Memory B cell (primary cell): ENCODE measurements at places on chromosomes 11 and 22.

DNA sequence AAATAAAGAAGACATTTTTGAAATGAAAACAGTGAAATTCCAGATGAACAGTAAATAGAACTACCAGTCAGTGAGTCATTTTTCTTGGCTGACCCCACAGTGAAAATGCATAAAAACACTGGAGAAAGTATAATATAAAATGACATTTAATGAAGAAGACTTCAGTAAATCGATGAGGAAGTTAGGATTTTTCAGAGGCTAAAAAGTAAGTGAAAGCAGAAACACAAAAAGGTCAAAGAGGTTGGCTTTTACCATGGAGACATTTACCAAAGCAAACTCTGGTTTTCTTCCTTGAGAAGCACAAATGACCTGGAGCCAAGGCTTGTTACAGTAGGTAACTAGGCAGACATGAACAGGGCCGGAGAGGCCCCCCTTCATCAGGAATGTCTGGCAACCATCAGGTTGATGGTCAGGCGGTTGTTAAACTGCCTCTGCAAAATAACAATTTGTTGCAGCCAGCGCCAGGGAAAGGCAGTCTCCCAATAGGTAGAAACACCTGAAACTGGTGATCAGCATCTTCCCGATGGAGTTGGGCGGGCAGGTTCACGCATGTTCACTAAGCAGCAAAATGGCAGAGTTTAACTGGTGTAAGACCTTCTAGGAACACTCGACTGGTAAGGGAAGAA lies 16.7 kb upstream of the TMEM123 start:
- no peak for DNase-seq
- no peak overlapping the region for H3K27ac ChIP-seq
- H3K4me3 ChIP-seq = no peak overlapping the region
- H3K36me3 ChIP-seq = no peaks in the 10 kb centered on the region

DNA sequence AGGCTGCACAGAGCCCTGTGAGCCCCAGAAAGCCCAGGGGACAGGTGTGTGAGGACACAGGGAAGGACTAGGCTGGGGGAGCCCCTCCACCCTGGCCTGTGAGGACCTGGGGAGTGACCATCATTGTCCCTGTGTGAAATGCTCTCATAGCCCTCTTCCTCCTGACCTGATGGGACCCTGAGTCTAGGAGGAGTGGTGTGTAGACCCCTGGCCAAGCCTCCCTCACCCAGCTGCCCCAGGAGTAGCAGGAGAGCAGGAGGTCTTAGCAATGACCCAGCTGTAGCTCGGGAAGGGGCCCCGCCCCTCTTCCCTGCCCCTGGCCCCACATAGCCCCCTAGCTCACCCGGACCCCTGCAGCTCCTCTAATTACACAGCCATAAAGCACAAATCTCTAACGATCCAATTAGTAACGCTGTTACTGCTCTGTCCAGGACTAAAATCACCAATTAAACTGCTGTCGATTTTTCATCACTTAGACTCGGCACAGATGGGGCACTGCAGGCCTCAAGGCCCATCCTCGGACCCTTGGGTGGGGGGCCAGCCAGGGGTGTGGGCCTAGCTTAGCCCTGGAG lies 6.6 kb upstream of the CABP7 start:
- no peaks in the 10 kb centered on the region for H3K4me1 ChIP-seq
- peaks cover 22% of the 10 kb centered on the region for H3K27me3 ChIP-seq
- H3K27ac ChIP-seq = no peak overlapping the region
- H3K36me3 ChIP-seq = no peaks in the 10 kb centered on the region

DNA sequence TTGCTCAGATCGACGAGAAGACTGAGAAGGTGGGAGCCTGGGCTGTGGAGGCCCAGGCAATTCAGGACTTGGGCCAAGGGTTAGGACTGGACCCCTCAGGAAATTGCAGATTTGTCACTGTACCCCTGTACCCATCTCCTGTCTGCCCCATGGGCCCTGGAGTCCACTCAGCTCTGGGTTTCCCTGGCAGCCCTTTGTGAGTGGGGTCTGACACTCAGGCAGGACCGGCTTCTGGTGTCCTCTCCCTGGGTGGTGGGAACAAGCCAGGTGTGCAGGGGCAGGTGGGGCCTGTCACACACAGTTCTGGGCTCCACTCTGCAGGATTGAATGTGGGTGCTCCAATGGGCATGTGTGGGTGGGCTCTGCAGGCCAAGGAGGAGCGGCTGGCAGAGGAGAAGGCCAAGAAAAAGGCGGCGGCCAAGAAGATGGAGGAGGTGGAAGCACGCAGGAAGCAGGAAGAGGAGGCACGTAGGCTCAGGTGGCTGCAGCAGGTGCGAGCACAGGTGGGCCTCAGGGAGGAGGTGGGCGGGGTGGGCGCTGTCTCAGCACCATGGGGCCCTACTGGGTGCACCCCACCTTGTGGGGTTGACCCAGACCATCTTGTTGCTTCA lies 21.6 kb downstream of the INCENP start:
- DNase-seq = no peak
- H3K4me3 ChIP-seq = no peak overlapping the region
- H3K36me3 ChIP-seq = peaks cover 38% of the 10 kb centered on the region
- H3K27ac ChIP-seq = no peak overlapping the region

- no peak for DNase-seq
- H3K4me1 ChIP-seq = peaks cover 2% of the 10 kb centered on the region
- no peaks in the 10 kb centered on the region for H3K36me3 ChIP-seq
- H3K4me3 ChIP-seq = no peak overlapping the region
Measured at GRCh38 chr11:125221461-125221860, 56.9 kb downstream of the PKNOX2 start.

- H3K36me3 ChIP-seq = no peaks in the 10 kb centered on the region
- no peaks in the 10 kb centered on the region for H3K4me1 ChIP-seq
- peaks cover 26% of the 10 kb centered on the region for H3K27me3 ChIP-seq
- no peak for DNase-seq
Measured at GRCh38 chr11:71112990-71113389, 139.4 kb downstream of the SHANK2 start.

GRCh38 chr11:2769409-2770095 lies 69.8 kb upstream of the KCNQ1OT1 start:
- H3K4me1 ChIP-seq = no peaks in the 10 kb centered on the region
- peak; percentile 7 for DNase-seq
- H3K36me3 ChIP-seq = peaks cover 40% of the 10 kb centered on the region
- no peaks in the 10 kb centered on the region for H3K27me3 ChIP-seq
- H3K27ac ChIP-seq = no peak overlapping the region

- no peaks in the 10 kb centered on the region for H3K27me3 ChIP-seq
- peaks cover 44% of the 10 kb centered on the region for H3K36me3 ChIP-seq
- H3K4me3 ChIP-seq = no peak overlapping the region
- no peak for DNase-seq
- H3K27ac ChIP-seq = no peak overlapping the region
Measured at GRCh38 chr22:31327806-31328543, 18.2 kb downstream of the PATZ1 start.

DNA sequence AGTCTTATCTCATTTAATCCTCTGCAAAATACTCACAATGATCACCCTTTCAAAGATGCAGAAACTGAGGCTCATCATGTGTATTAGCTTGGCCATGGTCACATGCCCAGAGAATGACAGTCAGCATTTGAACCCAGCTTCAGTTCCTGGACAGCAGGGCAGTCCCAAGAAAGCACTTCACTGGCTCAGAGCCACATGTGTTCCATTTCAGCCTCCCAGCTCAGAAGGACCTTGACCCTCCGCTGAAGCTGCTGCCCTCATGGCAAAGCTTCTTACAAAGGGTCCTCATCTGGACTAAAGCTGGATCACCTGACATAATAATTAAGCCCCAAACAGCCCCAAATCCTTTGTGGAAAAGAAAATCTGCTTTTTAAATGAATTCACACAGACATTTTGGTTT lies 37.0 kb downstream of the TENM4 start:
- DNase-seq = no peak
- H3K4me3 ChIP-seq = no peak overlapping the region
- H3K27me3 ChIP-seq = peaks cover 4% of the 10 kb centered on the region
- peak overlapping the region; percentile 20 for H3K27ac ChIP-seq

DNA sequence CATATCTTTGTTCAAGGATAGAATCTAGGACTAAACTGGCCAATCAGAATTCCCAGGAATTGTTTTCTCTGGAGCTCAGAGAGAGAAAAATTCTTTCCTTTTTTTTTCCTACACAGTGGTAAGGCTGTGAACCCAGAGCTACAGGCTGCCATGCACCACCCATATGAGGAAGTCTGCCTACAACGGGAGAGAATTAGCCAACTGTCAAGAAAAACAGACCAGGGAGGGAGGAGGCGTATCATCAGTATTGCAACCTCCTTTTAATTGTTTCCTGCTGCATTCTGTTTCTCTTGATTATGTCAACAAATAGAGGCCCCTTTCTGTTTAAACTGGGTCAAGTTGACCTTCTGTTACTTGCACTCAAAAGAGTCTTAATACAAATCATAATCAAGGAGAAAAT lies 176.5 kb upstream of the UBASH3B start:
- no peaks in the 10 kb centered on the region for H3K4me1 ChIP-seq
- no peak overlapping the region for H3K4me3 ChIP-seq
- H3K36me3 ChIP-seq = no peaks in the 10 kb centered on the region

GRCh38 chr11:6627762-6628241 lies 8.6 kb upstream of the TPP1 start:
- peaks cover 15% of the 10 kb centered on the region for H3K4me1 ChIP-seq
- no peak overlapping the region for H3K27ac ChIP-seq
- no peaks in the 10 kb centered on the region for H3K36me3 ChIP-seq
- no peaks in the 10 kb centered on the region for H3K27me3 ChIP-seq
- no peak for DNase-seq

DNA sequence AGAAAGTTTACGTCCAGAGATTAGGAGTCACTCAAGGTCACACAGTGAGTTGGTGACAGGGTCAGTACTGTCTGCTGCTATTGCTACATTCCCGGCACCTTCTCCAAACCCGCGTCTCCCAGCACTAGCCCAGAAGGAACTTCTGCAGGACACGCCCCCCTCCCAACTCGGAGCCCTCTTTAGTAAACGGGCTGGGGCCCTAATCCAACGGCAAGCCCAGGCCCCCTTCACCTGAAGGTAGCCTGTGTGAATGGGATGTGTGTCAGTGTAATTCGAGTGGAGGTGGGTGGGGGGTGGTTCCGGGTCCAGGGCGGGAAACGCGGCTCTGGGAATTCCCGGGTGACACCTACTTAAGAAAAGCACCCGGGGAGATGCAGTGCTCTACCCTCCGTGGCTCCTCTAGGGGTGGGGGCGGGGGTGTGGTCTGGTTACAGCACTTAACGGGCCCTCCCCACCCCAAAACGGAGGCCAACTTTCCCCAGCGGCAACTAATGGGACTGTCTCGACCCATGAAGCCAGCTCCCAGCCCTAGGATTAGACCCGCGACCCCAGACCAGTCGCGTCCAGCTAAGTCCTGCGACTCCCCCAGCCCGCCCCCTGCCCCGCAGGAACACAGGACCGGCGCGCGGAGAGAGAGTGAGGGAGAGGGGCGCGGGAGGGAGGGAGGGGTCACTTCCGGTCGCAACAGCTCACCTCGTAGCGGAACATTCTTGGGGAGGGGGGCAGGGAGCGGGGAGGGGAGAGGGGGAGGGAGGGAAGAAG lies 468 bp downstream of the PATL1 start:
- peaks cover 30% of the 10 kb centered on the region for H3K4me1 ChIP-seq
- DNase-seq = peak; percentile 57
- peak overlapping the region; percentile 100 for H3K27ac ChIP-seq
- peak overlapping the region; percentile 92 for H3K4me3 ChIP-seq

- H3K4me3 ChIP-seq = no peak overlapping the region
- H3K27me3 ChIP-seq = peaks cover 10% of the 10 kb centered on the region
- no peak overlapping the region for H3K27ac ChIP-seq
- no peaks in the 10 kb centered on the region for H3K4me1 ChIP-seq
- DNase-seq = no peak
- H3K36me3 ChIP-seq = no peaks in the 10 kb centered on the region
Measured at GRCh38 chr11:71158936-71159335, 93.4 kb downstream of the SHANK2 start.
